ENCODE measurements at places on chromosomes 12 and 14.

DNA sequence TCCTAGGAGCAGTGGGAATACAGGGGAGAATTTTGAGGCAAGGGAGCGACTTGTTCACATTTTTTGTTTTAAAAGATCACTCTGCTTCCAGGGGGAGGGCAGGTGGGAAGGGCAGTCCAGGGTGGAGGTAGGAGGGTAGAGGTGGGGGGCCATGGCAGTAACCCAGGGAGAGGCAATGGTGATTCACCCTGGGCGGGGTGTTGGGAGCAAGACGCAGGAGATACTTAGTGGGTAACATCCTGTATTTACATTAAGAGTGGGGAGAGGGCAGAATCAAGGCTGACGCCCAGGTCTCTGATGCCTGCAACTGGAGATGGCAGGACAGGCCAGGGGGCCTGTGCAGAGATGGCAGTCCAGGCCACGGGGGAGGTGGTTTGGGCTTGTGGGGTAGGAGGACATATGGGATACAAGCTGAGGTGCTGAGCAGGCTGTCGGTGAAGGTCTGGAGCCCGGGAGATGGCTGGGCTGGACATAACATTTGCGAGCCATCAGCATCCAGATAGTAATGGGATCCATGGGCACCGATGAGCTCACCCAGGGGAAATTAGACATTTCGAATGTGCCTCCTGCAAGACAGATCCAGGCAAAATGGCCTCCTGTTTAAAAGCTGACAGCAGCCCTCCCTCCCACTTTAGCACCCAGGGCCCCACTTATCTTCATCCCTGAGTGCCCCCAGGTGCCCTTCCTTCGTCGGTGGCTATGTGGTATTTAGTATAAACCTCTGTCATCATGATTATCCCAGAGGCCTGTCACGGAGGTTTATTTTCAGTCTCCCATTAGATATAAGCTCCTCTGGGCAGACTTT lies 9.3 kb downstream of the EML1 start:
- no peak for DNase-seq

- no peak for DNase-seq
These were observed 17.5 kb downstream of the YBX3 start for GRCh38 chr12:10705655-10706054.

DNA sequence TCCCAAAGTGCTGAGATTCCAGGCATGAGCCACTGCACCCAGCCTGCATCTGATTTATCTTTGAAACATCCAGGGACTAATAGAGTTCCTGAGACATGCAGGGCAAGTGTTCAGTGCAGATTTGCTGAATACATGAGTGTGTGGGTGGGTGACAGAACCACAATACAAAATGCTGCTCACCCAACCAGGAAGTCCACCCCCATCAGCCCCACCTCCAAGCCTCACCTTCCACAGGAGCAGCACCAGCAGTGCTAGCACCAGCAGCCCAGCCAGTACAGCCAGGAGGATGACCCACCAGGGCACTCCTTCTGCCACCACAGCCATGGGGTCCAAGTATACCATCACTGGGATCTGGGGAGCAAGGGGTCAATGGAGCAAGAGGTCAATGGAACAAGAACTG lies 20.0 kb downstream of the ITGA7 start:
- DNase-seq: no peak

DNA sequence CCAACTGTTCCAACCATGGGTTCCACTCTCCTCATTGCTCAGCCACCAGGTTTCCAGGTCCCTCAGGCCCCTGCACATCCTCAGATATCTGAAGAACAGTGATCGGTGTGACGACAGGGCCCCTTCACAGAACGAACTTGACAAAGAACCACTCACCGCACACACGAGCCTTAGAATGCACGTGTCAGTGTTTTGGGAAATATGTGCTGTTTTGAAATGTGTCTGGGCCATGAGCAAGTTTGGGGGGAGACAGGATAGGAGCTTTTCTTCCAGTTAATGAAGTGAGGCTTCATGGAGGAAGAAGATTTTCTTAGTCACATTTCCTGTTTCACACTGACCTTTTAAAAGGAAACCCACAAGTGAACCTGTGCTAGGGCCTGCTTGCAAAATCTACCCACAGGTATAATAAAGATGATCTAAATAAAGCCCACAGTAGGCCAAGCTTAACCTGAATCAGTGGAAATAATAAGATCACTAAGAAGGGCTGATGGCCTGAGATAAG lies 58.6 kb downstream of the ZFP36L1 start:
- DNase-seq: no peak

- DNase-seq: no peak
These were observed 279.4 kb downstream of the FOXN3 start for GRCh38 chr14:89137526-89138163.
